ENCODE measurements at places on chromosomes 1 and 21. TPM values are rescaled to one million over a fixed set of nuclear protein-coding genes. Genes with fewer than 3 reads are reported as not detected.

DNA sequence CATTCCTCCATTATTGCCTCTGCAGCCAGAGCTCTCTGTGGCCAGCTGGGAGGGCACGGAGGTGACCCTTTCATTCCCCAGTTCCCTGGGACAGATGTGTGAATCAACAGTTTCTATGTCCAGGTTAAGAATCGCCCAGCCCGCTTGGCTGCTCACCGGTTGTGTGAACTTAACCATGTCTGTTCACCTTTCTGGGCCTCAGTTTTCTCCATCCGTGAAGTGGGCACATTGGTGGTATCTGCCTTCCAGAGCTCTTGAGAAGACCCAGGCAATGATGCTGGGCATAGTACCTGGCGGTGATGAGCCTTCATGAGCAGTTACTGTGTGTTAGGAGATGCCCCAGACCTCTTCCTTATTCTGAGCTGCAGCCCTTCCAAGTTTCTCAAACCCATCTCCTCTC lies 238.3 kb downstream of the MATN1 start:
- DNase-seq, result no peak

DNA sequence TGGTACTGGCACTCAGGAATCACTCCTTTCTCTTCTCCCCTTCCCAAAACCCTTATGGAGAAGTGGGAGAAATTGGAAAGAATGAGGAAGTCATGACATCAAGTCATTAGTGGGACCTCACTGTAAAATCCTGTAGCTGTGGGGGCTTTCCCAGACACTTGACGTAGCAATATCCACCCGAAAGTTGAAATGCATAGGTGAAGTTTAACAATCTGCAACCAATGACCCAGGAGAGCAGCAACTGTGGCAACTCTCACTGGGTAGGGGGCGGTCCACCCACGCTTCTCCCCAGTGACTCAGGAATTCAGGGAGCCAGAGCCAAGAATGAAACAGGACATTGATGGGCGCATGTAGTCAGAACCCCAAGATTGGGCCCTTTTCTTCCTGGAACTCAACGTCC lies 27.0 kb downstream of the ABCA4 start:
- DNase-seq, result no peak

DNA sequence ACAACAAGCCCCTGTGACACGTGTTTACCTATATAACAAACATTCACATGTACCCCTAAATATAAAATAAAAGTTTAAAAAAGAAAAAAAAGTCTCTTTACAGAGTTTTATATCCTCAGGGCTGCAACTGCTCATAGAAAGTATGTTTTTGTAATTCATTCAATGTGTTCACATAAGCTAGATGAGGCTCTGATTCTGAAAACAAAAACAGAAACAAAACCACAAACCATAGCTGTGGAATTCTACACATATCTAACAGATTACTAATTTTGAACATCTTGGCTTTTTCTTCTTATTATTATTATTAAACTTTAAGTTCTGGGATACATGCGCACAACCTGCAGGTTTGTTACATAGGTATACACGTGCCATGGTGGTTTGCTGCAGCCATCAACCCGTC lies 579.6 kb upstream of the ZRANB2 start:
- no peak for DNase-seq

DNA sequence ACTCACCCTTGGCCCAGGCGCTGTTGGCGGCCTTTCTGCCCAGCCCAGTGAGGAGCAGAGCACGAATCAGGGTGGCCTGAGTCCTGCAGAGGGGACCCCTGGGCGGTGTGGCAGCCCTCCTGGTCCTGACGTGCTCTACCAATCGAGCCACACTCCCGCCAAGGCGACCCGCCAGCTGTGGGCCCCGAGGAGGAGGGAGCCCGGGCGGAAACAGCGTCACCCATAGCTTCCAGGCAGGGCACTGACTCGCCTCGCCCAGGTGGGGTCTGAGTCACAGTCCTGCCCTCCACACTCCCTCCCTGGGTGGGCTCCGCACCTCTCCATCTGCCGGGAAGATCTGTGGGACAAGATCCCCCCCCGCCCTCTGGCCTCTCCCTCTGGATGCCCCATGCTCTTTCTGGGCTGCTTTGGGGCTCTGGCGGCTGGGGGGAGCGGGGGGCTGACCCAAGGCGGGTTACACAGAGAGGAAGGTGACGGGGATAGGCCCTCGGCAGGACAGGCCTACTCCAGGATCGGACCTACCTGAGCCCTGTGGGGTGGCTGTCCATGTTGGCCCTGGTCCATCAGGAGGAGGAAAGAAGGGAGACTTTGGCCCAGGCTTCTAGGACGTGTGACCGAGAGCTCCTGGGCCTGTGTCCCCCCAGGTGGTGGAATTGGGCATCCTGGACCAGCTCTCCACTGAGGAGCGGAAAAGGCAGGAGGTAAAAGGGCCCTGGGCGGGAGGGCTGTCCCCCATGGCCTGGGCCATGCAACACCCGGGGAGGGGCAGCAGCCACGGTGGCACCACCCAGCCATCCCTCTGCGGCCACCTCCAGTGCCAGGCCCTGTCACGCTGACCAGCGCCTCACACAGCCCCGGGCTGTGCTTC lies 14.0 kb downstream of the ARHGEF16 start:
- DNase-seq, result no peak

- peak; percentile 62 for DNase-seq
These were observed 1.6 kb upstream of the EFNA1 start for GRCh38 chr1:155125946-155126555.

- DNase-seq, result no peak
These were observed 35.9 kb downstream of the ST3GAL3 start for GRCh38 chr1:43743206-43743605.

GRCh38 chr1:114347431-114348209 lies 163.4 kb downstream of the TRIM33 start:
- no peak for DNase-seq

GRCh38 chr1:21514245-21514644 lies 5.0 kb downstream of the ALPL start:
- no peak for DNase-seq

- DNase-seq, result no peak
These were observed 8.0 kb upstream of the OXCT2 start for GRCh38 chr1:39779137-39779536.

GRCh38 chr21:15139898-15140297 lies 75.1 kb upstream of the NRIP1 start:
- DNase-seq, result no peak

DNA sequence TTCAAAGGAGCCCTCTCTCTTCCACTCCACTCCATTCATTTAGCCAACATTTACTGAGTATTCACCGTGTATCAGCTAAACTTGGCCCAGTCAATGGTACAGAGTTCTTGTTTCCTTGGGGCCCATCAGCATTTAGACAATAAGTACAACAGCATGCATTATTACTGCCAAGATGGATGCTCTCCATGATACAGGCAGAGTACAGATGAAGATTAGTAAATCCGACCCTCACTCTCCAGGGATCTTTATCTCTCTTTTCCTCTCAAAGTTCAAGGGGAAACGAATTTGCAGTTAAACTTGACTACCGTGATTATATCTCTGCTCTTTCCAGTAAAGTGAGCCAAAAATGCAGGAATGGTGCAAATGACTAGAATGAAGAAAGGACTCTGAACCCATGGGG lies 184.6 kb upstream of the DUSP10 start:
- no peak for DNase-seq

GRCh38 chr1:202004711-202005110 lies 5.7 kb upstream of the ELF3 start:
- DNase-seq, result no peak

- no peak for DNase-seq
These were observed 58.5 kb upstream of the IVNS1ABP start for GRCh38 chr1:185375583-185375982.

DNA sequence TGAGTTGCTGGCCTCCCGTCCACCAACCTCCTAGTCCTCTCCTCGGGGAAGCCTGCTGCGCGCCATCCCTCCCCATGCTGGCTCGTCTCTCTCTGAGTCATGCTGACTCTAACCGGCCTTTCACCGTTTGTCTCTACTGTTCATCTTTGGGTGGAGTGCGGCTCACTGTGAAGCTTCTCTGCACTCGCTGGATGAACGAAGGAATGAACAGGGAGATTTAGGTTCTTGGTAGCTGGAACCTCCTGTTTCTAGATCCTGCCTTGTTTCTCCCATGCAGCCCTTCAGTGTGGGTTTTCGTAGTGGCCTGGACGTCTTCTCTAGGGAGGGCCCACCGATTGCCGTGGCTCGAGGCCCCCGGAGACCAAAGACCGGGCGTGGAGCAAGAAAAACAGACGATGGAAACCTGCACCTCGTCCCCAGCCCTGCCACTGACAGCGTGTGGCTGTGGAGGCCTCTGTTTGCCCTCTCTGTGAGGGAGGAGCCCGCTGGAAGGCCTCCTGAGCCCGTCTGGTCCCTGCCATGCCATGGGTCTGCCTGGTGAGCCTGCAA lies 227.6 kb upstream of the C1orf174 start:
- DNase-seq, result no peak

DNA sequence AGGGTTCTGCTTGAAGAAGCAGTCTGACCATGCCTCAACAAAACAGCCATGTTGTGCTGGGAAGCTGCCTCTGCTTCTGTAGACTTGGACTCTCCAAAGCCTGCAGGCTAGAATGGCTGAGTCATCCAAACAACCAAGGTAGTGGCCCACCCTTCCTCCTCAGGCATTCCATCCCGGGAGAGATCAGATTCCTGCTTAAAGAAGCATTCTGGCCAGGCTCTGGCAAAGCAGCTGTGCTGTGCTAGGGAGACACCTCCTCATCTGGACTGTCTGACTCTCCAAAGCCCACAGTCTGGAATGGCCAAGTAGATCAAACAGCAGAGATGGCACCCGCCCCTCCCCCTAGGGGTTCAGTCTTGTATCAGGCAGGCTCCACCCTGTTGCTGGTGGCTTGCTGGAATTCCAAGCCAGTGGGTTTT lies 38.3 kb upstream of the F3 start:
- peak; percentile 61 for DNase-seq

GRCh38 chr21:36918291-36918690 lies 48.2 kb downstream of the HLCS start:
- DNase-seq, result no peak

GRCh38 chr1:1069056-1069710 lies 4.9 kb downstream of the RNF223 start:
- peak; percentile 82 for DNase-seq

- DNase-seq, result no peak
These were observed 7.1 kb upstream of the PRCC start for GRCh38 chr1:156760092-156760795.

DNA sequence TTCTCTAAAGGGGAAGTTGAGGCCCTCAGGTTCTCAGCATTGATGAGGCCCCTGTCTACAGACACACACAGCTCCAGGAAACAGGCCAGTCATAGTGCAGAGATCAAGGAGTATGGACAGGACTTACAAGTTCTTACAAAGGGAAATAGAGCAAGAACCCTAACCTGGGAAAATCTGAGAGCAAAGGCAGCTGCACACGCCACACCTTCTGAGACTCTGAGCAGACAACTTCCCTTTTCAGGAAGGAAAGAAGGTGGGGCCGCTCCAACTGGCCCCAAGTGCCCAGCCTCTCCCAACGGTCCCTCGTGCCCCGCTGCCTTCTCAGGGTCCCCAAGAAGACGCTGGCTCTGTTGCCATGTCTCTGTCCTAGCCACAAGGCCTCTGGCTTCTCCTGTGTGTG lies 3.6 kb downstream of the NOC2L start:
- DNase-seq, result no peak

DNA sequence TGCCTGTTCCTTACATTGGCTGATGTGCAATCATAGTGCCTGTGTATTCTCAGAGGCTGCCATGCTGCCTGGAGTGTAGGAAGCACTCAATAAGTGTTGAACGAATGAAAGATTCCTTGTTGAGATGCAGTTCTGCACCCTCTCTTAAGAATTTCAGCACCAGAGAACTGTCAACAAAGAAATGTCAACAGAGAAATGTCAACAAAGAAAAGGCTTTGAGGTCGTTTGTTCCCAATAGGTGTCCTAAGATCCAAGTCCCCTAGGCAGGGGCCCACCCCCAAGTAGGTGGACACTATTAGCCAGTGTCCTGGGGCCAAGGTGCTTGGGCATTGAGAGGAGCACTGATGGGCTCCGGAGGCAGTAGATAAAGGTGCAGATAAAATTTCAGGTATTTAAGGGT lies 12.6 kb downstream of the KCND3 start:
- no peak for DNase-seq

DNA sequence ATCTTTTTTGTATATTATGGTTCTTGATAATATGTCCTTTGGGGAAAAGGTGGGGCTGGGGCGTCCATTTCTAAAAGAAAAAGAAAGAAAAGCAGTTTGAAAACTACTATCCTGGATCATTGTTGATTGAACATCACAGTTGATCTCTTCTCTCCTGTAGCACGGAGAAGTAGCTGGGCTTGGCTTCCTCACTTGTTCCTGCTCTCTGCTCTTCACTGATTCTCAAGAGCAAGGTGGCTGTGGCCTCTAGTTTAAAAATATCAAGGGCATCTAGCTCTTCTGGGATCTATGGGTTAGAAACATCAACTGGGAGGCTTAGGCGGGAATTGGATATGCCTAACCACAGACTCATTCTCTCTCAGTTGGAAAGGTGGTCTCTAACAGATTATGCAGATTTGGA lies 38.1 kb upstream of the EPHA8 start:
- no peak for DNase-seq

- DNase-seq, result no peak
These were observed 154.2 kb downstream of the DYRK1A start for GRCh38 chr21:37520801-37521200.

- DNase-seq, result no peak
These were observed 107.3 kb downstream of the FNBP1L start for GRCh38 chr1:93554883-93555872.

GRCh38 chr1:15923241-15923640 lies 52.7 kb downstream of the ZBTB17 start:
- no peak for DNase-seq

- peak; percentile 35 for DNase-seq
These were observed 10.8 kb downstream of the LRRC8D start for GRCh38 chr1:89831462-89832120.

DNA sequence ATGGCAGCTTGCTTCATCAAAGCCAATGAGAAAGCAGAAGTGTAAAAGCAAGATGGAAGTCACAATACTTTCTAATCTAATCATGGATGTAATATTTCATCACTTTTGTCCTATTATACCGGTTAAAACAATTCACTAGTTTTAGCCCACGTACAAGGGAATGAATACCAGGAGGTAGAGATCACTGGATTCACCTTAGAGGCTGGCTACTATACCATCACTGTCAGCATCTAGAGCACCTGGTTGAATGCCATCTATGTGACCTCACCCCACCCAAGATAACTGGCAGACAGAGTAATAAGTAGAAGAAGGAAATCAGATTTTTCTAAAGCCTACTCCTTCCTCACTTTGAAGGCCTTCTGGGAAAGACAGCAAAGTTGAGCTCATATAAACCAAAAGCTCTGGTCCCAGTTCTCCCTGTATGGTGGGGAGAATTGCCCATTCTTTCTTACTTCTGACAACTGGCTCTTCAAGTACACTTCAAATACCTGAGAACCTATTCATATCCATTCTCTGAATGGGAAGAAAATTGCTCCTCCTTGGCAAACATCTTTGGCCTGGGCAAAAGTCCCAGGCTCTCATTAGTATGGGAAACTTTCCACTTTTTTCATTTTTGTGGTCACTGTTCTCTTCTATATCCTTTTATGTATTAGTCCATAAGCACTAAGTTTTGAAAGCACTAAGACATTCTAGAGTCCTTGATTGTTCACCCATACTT lies 24.8 kb downstream of the HSD3B1 start:
- DNase-seq, result no peak

The TSPAN2 gene
- total RNA-seq, result 15.0 TPM

The CELA2A gene
- total RNA-seq, result not detected

The FMN2 gene
- total RNA-seq, result 2.5 TPM

The PWP2 gene
- 59.2 TPM for total RNA-seq

The SLC1A7 gene
- not detected for total RNA-seq

The FMO1 gene
- total RNA-seq, result not detected

The TNFRSF18 gene
- 0.58 TPM for total RNA-seq

The CNIH3 gene
- 5.9 TPM for total RNA-seq

The ELK4 gene
- total RNA-seq, result 19.1 TPM

The ACTL8 gene
- 0.70 TPM for total RNA-seq

The ALX3 gene
- not detected for total RNA-seq

The TBX19 gene
- total RNA-seq, result 0.82 TPM

The CELA3B gene
- not detected for total RNA-seq

The C1orf87 gene
- total RNA-seq, result 0.07 TPM

The ZNF684 gene
- total RNA-seq, result 11.5 TPM
